Activated CD4-positive, alpha-beta memory T cell treated with anti-CD3 and anti-CD28 coated beads, Interleukin-2, amount 10 ng/mL, durations not matched to agents 7 days and 5 days (primary cell): ENCODE measurements at places on chromosomes 7 and 10. TPM values are rescaled to one million over a fixed set of nuclear protein-coding genes. Genes with fewer than 3 reads are reported as not detected.
A peak's percentile ranks its signal among the peaks of the same experiment; 100 is the strongest.

The NKX6-2 gene
- not detected for total RNA-seq

The SAP25 gene
- 30.0 TPM for total RNA-seq

The IRF5 gene
- total RNA-seq, result 25.5 TPM

The OR2A42 gene
- total RNA-seq, result not detected

The GRM3 gene
- total RNA-seq, result not detected

The IGFBP1 gene
- total RNA-seq, result not detected

The DRGX gene
- not detected for total RNA-seq

The MOGAT3 gene
- total RNA-seq, result not detected

The GIMAP6 gene
- 84.9 TPM for total RNA-seq

The PNLIPRP3 gene
- total RNA-seq, result not detected

The RAB19 gene
- 4.3 TPM for total RNA-seq

- H3K36me3 ChIP-seq, result no peaks in the 10 kb centered on the region
- no peak overlapping the region for H3K4me3 ChIP-seq
- H3K27me3 ChIP-seq, result peaks cover 54% of the 10 kb centered on the region
- DNase-seq, result no peak
- no peak overlapping the region for H3K27ac ChIP-seq
These were observed 17.8 kb upstream of the PTF1A start for GRCh38 chr10:23174074-23174976.

DNA sequence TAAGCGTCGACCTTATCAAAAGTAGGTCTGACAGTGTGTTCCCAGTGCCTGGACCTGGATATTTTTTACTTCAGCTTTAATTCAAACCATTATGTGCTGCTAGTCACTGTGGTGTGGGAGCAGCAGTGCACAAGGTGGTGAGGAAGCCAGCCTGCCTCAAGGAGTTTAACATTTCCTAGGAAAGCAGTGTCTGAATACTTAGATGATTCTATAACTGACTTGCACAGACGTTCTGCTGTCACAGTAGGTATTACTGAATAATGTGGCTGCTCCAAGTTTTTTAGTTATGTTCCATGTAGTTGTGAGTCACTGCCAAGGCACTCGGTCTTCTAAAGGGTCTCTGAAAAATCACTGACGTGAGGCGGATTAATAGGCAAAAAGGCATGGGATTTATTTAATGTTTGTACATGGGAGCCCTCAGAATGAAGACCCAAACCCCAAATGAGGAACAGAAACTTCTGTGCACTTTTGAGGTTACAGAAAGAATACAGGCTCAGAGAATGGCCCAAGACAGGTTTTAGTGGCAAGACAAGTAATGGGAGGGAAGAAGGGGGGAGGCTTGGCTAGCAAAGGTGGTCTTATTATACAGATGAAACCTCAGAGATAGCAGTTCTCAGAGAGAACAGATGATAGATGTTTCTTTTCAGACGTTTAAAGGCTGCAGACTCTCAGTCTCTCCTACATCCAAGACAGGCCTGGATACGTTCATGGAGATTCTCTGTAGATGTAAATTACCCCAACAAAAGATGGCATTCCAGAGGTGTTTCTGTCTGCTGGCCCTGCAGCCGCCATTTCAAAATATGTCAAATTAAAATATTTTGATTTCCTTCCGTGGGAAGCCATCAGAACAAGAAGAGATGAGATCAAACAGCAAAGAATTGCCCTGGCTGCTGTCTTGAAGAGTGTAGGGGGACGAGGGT is 209.3 kb downstream of the SDK1 start:
- peaks cover 9% of the 10 kb centered on the region for H3K27me3 ChIP-seq
- no peak for DNase-seq
- H3K4me3 ChIP-seq, result no peak overlapping the region
- no peaks in the 10 kb centered on the region for H3K4me1 ChIP-seq

GRCh38 chr10:36500266-36500665 is 625.1 kb upstream of the ANKRD30A start:
- no peaks in the 10 kb centered on the region for H3K27me3 ChIP-seq
- no peaks in the 10 kb centered on the region for H3K36me3 ChIP-seq
- H3K4me3 ChIP-seq, result no peak overlapping the region
- H3K4me1 ChIP-seq, result no peaks in the 10 kb centered on the region
- DNase-seq, result no peak
- H3K27ac ChIP-seq, result no peak overlapping the region

DNA sequence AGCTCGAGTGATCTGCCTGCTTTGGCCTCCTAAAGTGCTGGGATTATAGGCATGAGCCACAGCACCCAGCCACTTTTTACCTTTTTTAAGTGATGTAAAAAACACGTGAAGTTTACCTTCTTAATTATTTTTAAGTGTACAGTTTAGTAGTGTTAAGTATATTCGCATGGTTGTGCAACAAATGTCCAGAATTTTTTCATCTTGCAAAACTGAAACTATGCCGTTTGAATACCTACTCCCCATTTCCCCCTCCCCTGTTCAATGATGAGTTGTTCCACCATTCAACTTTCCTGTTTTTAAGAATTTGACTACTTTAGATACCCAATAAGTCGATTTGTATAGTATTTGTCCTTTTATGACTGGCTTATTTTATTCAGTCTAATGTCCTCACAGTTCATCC is 10.9 kb downstream of the NRBF2 start:
- DNase-seq, result no peak
- H3K27ac ChIP-seq, result no peak overlapping the region
- H3K27me3 ChIP-seq, result no peaks in the 10 kb centered on the region
- no peak overlapping the region for H3K4me3 ChIP-seq
- H3K4me1 ChIP-seq, result peaks cover 33% of the 10 kb centered on the region

DNA sequence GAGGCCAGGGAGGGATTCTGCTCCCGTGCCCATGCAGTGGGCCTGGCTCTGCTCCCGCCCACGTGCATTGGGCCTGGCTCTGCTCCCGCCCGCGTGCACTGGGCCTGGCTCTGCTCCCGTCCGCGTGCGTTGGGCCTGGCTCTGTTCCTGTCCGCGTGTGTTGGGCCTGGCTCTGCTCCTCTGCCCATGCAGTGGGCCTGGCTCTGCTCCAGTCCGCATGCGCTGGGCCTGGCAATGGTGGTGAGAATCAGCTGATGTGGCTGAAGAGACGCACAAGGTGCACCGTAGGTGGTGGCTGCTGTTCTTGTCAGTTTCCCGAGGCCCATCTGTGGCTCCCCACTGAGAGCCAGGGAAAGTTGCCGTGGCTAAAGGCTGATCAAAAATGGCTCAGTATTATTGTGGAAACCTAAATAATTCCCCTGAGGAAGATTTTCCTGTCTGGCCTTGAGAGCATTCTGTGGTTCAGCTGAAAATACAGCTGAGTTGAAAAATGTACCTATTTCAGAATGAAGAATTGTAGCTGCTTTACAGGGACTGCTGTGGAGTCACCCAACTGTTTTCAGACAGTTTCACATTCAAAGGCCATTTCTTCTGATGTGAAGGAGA is 572.4 kb downstream of the GLRX3 start:
- no peaks in the 10 kb centered on the region for H3K27me3 ChIP-seq
- no peaks in the 10 kb centered on the region for H3K4me1 ChIP-seq
- DNase-seq, result no peak

DNA sequence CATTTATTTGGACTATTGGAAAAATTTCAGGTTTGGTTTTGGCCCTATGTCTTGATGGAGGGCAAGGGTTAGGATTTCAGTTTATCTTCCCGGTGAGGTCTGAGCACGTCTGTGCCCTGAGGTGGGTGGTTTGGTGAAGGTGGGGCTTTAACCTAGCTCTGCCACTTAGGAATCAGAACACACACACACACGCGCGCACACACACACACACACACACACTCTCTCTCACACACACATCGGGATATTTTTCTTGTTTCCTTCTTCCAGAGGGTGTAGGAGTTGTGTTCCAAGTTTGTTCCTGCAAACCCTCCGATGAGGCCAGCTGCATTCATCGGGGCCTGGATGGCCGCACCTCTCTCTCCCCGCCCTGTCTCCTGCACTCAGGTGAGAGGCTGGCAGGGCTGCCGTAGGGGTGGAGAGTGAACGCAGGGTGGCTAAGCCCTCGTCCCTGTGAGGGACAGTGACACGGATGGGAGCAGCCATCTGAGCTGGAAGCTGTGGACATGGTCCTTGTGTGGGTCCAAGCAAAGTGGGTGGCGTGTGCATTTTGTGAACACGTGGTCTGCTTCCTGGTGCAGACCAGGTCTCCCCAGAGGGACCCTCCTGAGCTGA is 34.2 kb downstream of the CHST12 start:
- H3K27ac ChIP-seq, result no peak overlapping the region
- H3K27me3 ChIP-seq, result no peaks in the 10 kb centered on the region
- no peak for DNase-seq
- H3K4me3 ChIP-seq, result no peak overlapping the region
- H3K4me1 ChIP-seq, result no peaks in the 10 kb centered on the region

GRCh38 chr10:69516316-69516715 is 56.9 kb downstream of the NEUROG3 start:
- H3K4me3 ChIP-seq, result no peak overlapping the region
- no peak overlapping the region for H3K27ac ChIP-seq
- H3K4me1 ChIP-seq, result no peaks in the 10 kb centered on the region
- peak; percentile 34 for DNase-seq
- no peaks in the 10 kb centered on the region for H3K36me3 ChIP-seq
- H3K27me3 ChIP-seq, result peaks cover 26% of the 10 kb centered on the region

GRCh38 chr7:77991656-77992055 is 193.1 kb downstream of the PHTF2 start:
- peaks cover 2% of the 10 kb centered on the region for H3K4me1 ChIP-seq
- H3K27me3 ChIP-seq, result peaks cover 20% of the 10 kb centered on the region
- no peak overlapping the region for H3K4me3 ChIP-seq
- H3K36me3 ChIP-seq, result no peaks in the 10 kb centered on the region

- no peaks in the 10 kb centered on the region for H3K4me1 ChIP-seq
- no peak overlapping the region for H3K4me3 ChIP-seq
- no peak overlapping the region for H3K27ac ChIP-seq
- DNase-seq, result no peak
- H3K36me3 ChIP-seq, result no peaks in the 10 kb centered on the region
- H3K27me3 ChIP-seq, result no peaks in the 10 kb centered on the region
These were observed 189.9 kb downstream of the PPP1R9A start for GRCh38 chr7:95097291-95097690.

- no peaks in the 10 kb centered on the region for H3K27me3 ChIP-seq
- no peaks in the 10 kb centered on the region for H3K4me1 ChIP-seq
- no peak for DNase-seq
- no peak overlapping the region for H3K27ac ChIP-seq
- H3K4me3 ChIP-seq, result no peak overlapping the region
These were observed 303.9 kb upstream of the NRG3 start for GRCh38 chr10:81570878-81571794.

- peaks cover 9% of the 10 kb centered on the region for H3K36me3 ChIP-seq
- H3K4me1 ChIP-seq, result peaks cover 1% of the 10 kb centered on the region
- no peak overlapping the region for H3K27ac ChIP-seq
- peaks cover 15% of the 10 kb centered on the region for H3K27me3 ChIP-seq
These were observed 20.8 kb upstream of the NRP1 start for GRCh38 chr10:33355274-33355673.

DNA sequence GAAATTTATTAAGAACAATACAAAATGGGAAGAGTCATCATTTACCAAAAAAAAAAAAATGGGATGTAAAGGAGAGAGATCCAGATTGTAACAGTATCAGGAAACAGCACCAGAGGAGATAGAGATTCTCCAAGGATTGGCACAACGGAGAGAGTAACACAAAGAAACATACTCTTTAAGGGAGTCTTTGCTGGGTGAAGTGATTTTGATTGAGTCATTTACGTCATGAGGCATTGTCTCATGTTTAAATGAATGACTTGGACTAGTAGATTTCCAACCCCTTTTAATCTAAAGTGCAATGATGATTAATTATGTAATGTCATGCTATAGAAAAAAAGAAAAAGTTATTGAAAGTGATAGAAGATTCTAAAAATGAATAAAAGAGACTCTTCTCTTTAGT is 68.8 kb downstream of the ITGB8 start:
- DNase-seq, result no peak
- no peaks in the 10 kb centered on the region for H3K4me1 ChIP-seq
- no peak overlapping the region for H3K4me3 ChIP-seq
- no peaks in the 10 kb centered on the region for H3K27me3 ChIP-seq
- no peak overlapping the region for H3K27ac ChIP-seq

GRCh38 chr10:6977398-6978186 is 397.5 kb upstream of the PRKCQ start:
- no peak overlapping the region for H3K27ac ChIP-seq
- H3K4me3 ChIP-seq, result no peak overlapping the region
- peaks cover 26% of the 10 kb centered on the region for H3K27me3 ChIP-seq
- H3K4me1 ChIP-seq, result peaks cover 20% of the 10 kb centered on the region
- H3K36me3 ChIP-seq, result no peaks in the 10 kb centered on the region

DNA sequence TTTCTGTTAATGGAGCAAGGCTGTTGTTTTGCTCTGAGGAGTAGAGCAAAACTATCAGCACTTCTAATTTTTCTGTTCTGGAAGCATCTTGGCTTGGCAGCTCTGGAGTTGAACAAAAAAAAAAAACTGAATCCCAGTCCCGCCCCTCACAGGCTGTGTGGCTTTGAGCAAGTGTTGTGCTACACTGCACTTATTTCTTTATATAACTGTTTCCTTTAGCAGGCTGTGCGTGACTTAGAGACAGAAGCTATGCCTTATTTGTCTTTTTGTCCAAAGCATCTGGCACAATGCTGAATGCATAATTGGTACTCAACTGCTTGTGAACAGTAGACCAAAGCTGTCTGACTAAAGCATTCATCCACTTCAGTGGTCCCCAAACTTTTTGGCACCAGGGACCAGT is 96.1 kb downstream of the AMPH start:
- H3K4me1 ChIP-seq, result no peaks in the 10 kb centered on the region
- no peak for DNase-seq
- no peak overlapping the region for H3K4me3 ChIP-seq
- no peaks in the 10 kb centered on the region for H3K36me3 ChIP-seq
- no peak overlapping the region for H3K27ac ChIP-seq
- peaks cover 9% of the 10 kb centered on the region for H3K27me3 ChIP-seq

DNA sequence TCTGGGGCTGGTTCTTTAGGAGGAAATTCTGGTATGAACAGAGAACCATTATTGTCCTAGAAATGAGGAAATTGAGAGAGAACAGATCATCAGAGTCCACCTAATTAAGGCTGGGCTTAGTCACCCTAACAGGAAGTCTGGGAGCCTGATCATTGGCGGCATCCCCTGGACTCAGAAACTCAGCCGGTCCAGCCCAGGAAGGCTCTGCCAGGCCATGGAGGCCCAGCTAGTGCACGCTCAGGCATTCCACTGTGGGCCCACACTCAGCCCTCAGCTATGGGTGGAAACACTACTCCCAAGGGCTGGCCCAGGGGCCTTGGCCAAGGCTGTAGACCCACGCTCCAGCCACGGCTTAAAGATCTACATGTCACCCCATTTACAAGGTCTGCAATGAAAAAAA is 109.2 kb downstream of the PTPN20 start:
- H3K36me3 ChIP-seq, result no peaks in the 10 kb centered on the region
- H3K27me3 ChIP-seq, result no peaks in the 10 kb centered on the region
- H3K27ac ChIP-seq, result no peak overlapping the region
- no peak overlapping the region for H3K4me3 ChIP-seq
- no peaks in the 10 kb centered on the region for H3K4me1 ChIP-seq
